ENCODE measurements at places on chromosomes 1 and 21.

GRCh38 chr1:151840421-151840820 lies 801 bp upstream of the C2CD4D start:
- no peak for DNase-seq

DNA sequence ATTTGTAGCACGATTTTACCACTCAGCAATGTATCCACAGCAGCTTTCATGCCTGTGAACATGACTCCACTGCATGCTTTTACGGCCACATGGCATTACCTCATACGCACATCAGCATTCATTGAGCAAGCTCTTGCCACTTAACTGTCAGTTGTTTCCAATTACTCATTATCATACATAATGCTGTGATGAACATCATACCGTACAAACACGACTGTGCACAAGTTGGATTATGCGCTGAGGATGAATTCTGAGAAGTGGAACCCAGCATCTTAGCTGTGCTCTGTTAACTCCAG lies 9.6 kb downstream of the UMODL1 start:
- no peak for DNase-seq

DNA sequence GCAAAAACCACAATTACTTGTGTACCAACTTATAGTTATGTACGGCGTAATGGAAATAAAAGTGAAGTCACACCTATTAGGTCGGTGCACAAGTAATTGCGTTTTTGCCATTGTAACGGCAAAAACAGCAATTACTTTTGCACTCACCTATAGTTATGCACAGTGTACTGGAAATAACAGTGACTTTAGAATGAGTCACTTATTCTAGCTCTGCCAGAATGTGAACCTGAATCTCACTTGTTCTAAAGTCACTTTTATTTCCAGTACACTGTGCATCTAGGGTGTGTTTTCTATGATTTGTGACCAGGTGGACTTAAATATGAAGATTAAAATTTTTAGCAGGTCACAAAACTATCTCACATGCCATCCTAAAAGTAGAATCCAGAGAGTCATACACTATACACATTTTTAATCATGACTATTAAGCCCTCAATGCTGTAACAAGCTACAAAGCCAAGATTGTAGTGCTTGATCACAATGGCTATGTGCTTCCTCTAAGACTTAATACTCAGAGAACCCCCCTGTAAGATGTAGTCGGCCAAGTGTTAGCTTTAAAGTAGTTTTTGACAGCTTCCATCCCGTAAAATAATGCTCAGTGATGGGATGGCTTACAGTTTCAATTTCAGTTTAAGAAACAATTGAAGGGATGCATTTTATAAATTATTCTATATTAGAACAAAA lies 218.8 kb downstream of the NEGR1 start:
- no peak for DNase-seq

DNA sequence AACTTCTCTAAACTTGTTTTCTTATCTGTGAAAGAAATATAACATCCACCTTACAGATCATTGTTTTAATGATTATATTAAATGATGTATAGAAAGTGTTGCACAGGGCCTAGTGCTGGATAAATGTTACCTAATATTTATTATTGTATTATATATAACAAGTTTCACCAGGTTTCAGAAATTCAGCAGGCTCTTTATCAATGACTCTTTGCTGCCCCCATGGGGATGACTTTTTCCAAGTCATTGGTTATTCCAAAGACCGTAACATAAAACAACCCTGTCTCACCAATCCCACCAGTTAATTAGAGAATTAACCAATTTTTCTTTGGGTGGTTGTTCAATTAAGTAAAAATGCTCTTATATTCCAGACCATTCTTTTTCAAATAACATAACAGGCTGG lies 7.3 kb upstream of the DEDD start:
- no peak for DNase-seq

- DNase-seq, result no peak
These were observed 234.9 kb downstream of the TNR start for GRCh38 chr1:175508320-175509110.

GRCh38 chr1:92485381-92486250 lies 1.1 kb downstream of the GFI1 start:
- peak; percentile 55 for DNase-seq

DNA sequence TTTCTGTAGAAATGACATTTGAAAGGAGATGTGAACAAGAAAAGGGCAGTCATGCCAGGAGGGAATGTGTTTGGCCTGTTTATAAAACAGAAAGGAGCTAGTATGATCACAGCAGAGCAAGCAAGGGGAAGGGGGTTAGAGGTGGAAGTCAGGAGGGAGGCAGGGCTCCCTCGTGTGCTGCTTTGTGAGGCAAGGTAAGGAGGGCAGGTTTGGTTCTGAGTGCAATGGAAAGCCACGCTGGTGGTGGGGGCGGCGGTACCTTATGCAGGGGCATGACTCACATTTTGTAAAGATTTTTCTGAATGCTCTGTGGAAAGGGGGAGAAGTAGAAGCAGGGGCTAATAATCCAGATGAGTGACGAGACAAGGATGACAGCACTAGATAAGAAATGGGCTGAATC lies 197.5 kb upstream of the C8B start:
- no peak for DNase-seq

DNA sequence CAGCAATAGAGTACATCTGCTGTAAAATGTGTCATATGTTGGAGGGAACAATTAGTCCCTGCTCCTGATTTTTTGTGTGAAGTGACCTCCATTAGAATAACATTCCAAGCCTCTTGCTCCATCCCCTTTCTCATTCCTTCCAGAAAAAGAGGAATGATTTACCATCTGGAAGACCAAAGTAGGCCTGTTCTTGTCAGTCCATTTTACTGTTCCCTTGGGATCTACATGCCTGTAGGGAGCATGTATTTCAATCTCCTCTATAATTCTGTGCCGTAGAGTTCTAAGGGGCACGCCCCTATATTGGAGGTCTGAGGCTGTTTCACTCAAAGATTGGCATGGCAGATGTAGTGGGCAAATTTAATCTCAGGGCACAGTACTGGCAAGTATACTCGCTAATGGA lies 48.8 kb upstream of the MAN1A2 start:
- DNase-seq, result no peak

DNA sequence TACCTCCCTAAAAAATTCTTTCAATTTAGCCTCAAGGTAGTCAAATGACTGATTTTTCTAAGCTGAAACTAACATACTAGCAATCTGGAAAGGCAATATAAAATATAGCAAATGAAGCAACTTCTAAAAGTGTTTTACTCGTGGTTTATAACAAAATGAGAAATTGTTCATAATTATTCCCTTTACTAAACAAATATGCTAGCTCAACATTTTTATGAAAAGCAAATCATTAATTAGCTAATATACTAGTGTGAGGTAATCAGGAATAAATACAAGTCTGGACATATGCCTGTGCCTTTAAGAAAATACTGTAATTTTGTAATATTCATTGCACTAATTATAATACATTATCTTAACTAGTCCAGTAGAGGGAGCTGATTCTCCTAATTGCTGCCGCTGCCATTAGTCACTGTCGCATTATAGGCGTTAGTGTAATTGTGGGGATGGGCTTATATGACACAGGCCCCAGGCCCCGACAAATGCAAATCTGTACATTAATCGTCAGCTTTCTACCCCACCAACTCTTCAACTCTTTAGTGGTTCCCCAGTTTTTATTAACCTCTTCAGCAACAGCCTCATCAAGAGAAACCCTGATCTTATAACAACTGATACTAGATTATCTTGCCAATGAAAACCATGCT lies 160.9 kb downstream of the GABPA start:
- no peak for DNase-seq

DNA sequence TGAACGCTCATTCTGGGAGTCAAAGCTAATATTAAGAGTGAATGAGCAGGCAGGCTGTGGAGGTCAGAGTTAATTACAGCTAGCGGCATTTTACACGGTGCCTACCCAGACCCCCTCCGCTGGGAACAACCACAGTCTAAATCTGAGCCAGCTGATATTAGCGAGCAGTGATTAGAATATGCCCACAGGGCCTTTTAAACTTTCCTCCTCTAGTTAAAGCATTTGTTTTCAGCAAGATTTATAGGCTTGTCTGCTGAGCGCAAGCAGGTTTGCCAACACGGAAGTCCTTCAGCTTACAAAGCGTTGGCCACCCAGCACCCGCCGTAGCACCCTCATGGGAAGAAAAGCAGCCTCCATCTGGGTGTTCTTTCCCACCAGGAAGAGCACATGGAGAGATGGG lies 72.1 kb downstream of the LMX1A start:
- no peak for DNase-seq

GRCh38 chr1:235997049-235997448 lies 67.8 kb downstream of the NID1 start:
- no peak for DNase-seq

- DNase-seq, result no peak
These were observed 528.1 kb downstream of the KIF26B start for GRCh38 chr1:245682638-245683628.

DNA sequence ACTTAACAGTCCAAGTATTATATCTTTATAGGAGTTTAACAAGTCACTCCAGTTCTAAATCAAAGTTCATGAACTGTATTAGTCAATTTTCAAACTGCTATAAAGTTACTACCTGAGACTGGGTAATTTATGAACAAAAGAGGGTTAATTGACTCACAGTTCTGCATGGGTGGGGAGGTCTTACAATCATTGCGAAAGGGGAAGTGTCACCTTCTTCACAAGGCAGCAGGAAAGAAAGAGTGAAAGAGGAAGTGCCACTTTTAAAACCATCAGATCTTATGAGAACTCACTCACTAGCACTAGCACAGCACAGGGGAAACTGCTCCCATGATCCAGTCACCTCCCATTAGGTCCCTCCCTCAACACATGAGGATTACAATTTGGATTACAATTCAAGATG lies 70.0 kb downstream of the CLCA4 start:
- DNase-seq, result no peak

DNA sequence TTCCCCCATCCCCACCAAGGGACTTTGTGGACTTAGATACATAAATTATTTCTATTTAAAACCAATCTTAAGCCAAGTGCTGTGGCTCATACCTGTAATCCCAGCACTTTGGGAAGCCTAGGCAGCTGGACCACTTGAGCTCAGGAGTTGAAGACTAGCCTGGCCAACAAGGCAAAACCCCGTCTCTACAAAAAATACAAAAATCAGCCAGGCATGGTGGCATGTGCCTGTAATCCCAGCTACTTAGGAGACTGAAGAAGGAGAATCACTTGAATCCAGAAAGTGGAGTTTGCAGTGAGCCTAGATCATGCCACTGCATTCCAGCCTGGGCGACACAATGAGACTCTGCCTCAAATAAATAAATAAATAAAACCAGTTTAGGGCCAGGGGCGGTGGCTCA lies 4.5 kb upstream of the LAX1 start:
- DNase-seq, result no peak

GRCh38 chr21:21096956-21097355 lies 98.7 kb downstream of the NCAM2 start:
- no peak for DNase-seq

GRCh38 chr1:7570311-7570710 lies 200.8 kb upstream of the VAMP3 start:
- no peak for DNase-seq

GRCh38 chr1:16131636-16132324 lies 24.1 kb downstream of the EPHA2 start:
- DNase-seq, result no peak

DNA sequence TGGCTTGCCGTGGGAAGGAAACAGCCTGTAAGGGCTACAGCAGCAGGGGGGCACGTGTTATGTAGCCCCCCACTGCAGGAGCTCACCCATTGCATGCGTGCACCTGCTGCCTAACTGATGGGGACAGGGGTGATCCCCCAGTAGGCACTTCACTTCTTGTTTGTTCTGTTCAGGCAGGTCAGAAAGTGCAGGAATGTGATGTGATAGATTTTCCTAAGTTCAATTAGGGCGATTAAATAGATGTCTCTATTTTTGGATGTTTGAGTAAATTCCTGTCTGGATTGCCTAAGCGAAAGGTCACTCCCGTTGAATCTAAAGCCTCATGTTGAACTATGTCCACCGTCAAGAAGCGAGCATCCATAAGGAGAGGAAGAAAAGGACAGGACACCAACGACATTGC lies 78.8 kb upstream of the LPGAT1 start:
- DNase-seq, result no peak

- DNase-seq, result no peak
These were observed 21.6 kb downstream of the SDHC start for GRCh38 chr1:161335796-161336195.

DNA sequence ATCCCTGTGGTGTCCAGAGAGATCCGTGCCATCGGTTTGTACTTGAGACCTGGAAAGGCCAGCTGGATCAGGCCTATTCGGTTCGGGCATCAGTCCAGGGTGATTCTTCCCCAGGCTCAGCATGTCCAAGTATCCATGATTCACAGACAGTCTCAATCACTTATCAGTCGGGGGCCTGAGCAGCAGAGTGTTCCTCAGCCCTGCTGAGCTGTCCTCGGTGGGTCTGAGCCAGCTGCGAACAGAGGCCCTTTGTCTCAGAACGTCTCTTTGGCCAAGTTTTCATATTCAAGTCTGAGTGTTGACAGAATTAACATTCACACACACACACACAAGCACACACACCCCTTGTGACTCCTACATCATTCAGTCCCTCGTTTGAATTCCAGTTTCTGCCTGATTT lies 33.4 kb upstream of the OSBPL9 start:
- no peak for DNase-seq

GRCh38 chr1:43204394-43204793 lies 32.3 kb downstream of the CFAP57 start:
- DNase-seq, result no peak

DNA sequence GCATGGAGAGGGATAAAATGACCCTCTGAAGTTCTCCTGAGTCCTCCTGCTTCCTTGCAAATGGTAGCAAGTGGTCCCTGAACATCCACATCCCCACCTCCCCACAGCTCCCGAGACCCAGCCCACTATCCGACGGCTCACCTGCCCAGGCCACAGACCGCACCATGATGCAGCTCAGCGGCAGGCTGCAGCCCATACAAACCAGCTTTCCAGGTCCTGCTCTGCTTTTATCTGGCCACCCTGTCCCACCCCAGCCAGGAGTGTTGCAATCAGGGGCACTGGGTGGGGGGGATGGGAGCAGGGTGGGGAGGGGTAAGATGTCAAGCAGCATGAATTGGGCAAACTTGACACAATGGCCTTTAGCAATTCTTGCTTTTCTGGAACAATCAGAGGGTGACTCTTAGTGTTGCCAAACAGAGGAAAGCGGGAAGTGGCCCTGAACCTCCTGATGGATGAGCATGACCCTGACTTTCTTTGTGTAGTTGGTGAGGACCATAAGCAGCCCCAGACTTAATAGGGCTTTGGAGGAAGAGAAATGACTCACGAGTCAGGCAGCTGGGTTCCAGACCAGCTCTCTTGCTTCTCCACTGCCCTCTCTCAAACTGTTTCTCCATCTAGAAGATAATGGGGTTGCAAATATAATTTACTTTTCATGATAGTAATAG lies at the start of gene CHIT1:
Gene CHIT1, minus strand, starts transcription at position 203 of the 665 bp plus-strand sequence. Its CDS starts 37 bp downstream, at position 166.
- DNase-seq, result no peak

DNA sequence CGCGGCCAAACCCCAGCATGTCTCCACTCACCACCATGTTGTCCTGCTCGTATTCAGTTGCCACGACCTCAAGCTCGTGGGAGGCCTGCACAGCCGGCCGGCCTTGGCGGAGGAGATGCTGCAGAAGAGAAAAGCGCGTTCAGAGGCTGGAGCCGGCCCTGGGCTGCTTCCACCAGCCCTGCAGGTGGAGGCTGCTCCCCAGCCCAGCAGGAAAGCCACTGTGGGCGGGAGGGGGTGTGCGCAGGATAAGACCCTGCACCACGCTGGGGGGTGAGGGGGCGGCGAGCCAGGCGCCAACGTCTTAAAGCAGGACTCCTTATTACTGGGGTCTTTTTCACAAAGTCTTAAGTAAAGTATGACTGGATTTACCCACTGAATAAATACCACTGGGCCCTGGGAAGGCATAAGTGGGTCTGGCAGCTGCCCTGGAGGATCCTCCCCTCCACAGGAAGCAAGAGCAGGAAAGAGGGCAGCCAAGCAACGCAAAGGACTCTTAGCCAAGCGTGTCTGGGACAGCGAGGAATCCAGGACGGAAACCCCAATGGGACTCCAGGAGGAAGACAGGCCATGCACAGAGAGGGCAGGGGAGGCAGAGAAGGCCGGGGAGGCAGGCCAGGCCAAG lies 104.8 kb downstream of the NPHP4 start:
- no peak for DNase-seq

All from stimulated activated CD8-positive, alpha-beta memory T cell treated with anti-CD3 and anti-CD28 coated beads, Interleukin-4, amount 100 ng/mL, for 1 hour (primary cell).